ENCODE measurements at places on chromosomes 12 and 14. TPM values are rescaled to one million over a fixed set of nuclear protein-coding genes. Genes with fewer than 3 reads are reported as not detected.

DNA sequence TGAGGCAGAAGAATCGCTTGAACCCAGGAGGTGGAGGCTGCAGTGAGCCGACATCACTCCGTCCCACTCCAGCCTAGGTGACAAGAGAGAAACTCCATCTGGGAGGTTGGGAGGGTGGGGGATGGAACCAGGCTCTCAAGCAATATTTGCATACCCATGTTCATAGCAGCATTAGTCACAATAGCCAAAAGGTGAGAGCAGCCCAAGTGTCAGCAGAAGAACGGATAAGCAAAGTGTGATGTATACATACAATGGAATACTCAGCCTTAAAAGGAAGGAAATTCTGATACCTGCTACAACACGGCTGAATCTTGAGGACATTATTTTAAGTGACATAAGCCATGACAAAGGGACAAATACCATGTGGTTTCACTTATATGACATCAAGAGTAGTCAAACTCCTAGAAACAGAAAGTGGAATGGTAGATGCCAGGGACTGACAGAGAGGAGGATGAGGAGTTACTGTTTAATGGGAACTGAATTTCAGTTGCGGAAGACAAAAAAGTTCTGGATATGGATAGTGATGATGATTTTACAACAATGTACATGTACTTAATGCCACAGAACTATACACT, 11.6 kb downstream of the DAD1 start:
- no peak overlapping the region for H3K27ac ChIP-seq
- peaks cover 4% of the 10 kb centered on the region for H3K4me1 ChIP-seq
- DNase-seq, result no peak
- H3K36me3 ChIP-seq, result no peaks in the 10 kb centered on the region
- no peak overlapping the region for H3K4me3 ChIP-seq

DNA sequence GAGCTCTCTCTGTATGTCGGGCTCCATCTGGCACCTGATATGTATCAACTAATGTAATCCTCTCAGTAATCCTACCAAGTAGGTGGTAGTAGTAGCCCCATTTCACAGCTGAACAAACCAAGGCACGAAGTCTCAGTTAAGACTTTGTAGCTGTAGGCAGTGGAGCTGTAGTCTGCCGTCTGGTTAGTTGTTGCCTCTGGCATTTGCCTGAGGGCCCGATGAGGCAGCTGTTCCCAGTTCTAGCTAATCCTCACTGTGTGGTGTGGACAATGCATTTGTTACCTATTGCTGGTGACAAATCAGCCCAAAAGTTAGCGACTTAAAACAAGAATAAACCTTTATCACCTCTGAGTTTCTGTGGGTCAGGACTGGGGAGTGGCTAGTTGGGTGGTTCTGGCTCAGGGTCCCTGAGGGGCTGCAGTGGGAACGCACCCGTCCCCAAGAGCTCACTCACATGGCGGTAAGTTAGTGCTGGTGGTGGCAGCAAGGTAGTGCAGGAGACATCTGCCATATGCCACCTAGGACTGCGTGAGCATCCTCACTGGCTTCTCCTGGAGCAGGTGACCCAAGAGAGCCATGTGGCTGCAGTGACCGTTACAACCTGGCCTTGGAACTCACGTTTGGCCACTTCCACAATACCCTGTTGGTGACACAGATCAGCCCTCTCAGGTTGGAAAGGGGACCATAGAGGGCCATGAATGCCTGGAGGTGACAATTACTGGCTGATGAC, 5.6 kb downstream of the AACS start:
- no peak for DNase-seq
- no peaks in the 10 kb centered on the region for H3K4me1 ChIP-seq
- H3K36me3 ChIP-seq, result no peaks in the 10 kb centered on the region
- H3K4me3 ChIP-seq, result no peak overlapping the region
- no peaks in the 10 kb centered on the region for H3K27me3 ChIP-seq
- H3K27ac ChIP-seq, result no peak overlapping the region

DNA sequence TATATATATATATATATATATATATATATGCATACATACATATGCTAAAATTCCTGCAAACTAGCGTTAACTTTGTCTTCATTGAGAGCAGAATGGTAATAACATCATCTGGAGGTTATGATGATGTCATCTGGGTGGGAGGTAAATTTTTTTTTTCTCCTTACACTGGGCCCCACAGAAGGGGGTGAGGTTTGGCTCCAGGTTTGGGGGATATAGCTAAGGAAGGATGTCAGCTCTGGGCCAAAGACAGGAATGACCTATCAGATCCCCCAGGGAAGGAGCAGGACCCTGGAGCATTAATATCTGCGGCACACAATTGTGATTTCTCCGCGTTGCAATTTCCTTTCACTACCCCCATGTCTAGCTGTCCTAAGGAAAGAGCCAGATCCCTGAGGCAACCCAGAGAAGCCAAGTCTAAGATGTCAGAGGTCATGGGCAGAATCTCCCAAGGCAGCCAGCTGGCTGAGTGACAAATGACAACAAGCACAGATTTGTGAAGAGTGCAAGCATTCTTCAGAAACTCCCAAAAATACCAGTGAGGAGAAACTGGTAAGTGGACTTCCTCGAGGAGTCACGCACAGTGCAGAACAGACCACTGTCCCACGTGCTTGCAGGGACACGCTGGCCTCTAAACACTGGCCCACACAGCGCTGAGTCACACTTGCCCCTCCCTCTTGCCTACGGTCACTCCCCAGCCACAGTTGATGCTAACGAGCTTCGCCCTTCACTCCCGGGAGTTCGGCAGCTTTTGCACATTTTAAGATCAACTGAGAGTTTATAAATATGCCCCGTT, 9.9 kb downstream of the UBC start:
- peak; percentile 96 for DNase-seq
- H3K4me3 ChIP-seq, result no peak overlapping the region
- peak overlapping the region; percentile 79 for H3K27ac ChIP-seq
- H3K27me3 ChIP-seq, result no peaks in the 10 kb centered on the region
- H3K4me1 ChIP-seq, result peaks cover 18% of the 10 kb centered on the region

DNA sequence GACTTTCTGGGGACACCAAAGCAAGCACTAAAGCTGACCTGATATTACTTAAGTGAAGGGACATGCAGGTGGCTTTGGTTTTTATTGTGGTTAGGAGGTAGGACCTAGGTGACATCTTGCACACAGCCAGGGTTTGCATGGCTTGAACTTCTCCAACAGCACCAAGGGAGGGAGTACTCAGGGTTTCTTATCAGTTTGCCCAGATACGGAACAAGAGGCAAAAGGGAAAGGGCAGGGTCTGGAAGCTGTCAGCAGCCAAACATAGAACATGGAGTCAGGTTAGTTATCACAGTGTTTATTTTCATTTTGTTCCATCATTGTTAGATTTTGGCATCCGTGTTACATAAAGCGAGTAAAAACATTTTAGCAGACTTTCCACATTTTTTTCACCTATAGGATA, 186.3 kb upstream of the CLEC14A start:
- no peaks in the 10 kb centered on the region for H3K4me1 ChIP-seq
- no peak overlapping the region for H3K4me3 ChIP-seq
- H3K27me3 ChIP-seq, result no peaks in the 10 kb centered on the region

GRCh38 chr12:100859063-100859627, 64.6 kb downstream of the ANO4 start:
- no peaks in the 10 kb centered on the region for H3K36me3 ChIP-seq
- no peak for DNase-seq
- no peak overlapping the region for H3K4me3 ChIP-seq
- H3K4me1 ChIP-seq, result no peaks in the 10 kb centered on the region

Gene SLCO1B1
- total RNA-seq, result 0.24 TPM

- no peaks in the 10 kb centered on the region for H3K36me3 ChIP-seq
- H3K27me3 ChIP-seq, result no peaks in the 10 kb centered on the region
- peak overlapping the region; percentile 92 for H3K4me3 ChIP-seq
- peak; percentile 93 for DNase-seq
- H3K27ac ChIP-seq, result peak overlapping the region; percentile 99
Observed at GRCh38 chr14:22872033-22872832, 693 bp downstream of the LRP10 start.

Measured in testis (tissue), 5 donors.